ENCODE measurements at places on chromosomes 6 and 20. TPM values are rescaled to one million over a fixed set of nuclear protein-coding genes. Genes with fewer than 3 reads are reported as not detected.

GRCh38 chr20:24277196-24277595 lies 192.2 kb upstream of the SYNDIG1 start:
- DNase-seq: no peak

CTAGE9 gene
- polyA plus RNA-seq: not detected

LY6G6C gene
- polyA plus RNA-seq: not detected

DNA sequence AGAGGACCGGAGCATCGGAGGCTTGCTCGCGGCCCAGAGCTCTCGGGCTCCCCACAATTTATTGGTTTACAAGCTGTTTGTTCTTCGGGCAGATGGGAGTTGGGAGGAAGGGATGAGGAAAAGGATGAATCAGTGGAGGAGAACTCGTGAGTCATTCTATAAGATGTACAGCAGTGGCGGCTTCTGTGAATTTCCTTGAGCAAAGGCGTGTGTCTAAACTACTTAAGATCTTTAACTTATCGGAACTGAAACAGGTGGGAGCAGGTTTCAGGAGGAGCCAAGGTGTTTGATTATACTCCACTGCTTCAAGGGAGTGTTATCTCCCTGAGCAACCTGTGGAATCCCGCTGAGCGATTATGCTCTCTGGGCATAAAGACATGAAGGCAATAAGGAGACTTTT lies 50.5 kb upstream of the IBTK start:
- DNase-seq: no peak

DNA sequence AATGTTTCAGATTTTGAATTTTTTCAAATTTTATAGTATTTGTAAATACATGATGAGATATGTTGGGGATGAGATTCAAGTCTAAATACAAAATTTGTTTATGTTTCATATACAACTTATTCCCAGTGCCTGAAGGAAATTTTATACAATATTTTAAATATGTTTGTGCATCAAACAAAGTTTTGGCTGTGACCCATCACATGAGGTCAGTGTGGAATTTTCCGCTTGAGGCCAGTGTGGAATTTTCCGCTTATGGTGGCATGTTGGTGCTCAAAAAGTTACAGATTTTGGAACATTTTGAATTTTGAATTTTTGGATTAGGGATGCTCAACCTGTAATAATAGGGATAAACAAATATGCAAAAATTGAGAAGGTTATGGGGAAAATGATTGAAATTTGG lies 356.6 kb upstream of the JAG1 start:
- DNase-seq: no peak

DNA sequence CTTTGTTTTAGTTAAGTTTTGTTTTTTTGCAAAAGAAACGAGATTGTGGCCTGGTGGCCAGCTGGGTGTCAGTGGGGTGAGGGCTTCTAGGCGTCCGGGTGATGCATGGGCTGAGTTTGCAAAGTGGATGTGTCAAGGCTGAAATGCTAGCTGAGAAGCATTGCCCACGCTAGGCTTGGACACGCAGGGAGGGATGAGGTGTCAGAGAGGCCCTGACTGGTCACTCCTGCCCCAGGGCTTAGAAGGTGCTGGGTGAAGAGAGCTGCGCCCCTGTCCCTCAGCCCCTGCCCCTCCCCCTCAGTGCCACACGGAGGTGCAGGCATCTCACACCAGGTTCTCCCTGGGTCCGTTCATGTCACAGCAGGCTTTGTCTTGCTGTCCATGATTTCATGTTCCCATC lies 8.1 kb downstream of the OSBPL2 start:
- no peak for DNase-seq
